Stimulated activated CD4-positive, alpha-beta T cell treated with anti-CD3 and anti-CD28 coated beads, Interleukin-15, amount 100 ng/mL, for 1 hour (primary cell): ENCODE measurements at places on chromosomes 1 and 21.

- no peak for DNase-seq
These were observed 166.8 kb downstream of the ZNF281 start for GRCh38 chr1:200243042-200243437.

- no peak for DNase-seq
These were observed 28.4 kb downstream of the RNF2 start for GRCh38 chr1:185073725-185074124.

- no peak for DNase-seq
These were observed 970.5 kb downstream of the TTLL7 start for GRCh38 chr1:83028467-83028866.

DNA sequence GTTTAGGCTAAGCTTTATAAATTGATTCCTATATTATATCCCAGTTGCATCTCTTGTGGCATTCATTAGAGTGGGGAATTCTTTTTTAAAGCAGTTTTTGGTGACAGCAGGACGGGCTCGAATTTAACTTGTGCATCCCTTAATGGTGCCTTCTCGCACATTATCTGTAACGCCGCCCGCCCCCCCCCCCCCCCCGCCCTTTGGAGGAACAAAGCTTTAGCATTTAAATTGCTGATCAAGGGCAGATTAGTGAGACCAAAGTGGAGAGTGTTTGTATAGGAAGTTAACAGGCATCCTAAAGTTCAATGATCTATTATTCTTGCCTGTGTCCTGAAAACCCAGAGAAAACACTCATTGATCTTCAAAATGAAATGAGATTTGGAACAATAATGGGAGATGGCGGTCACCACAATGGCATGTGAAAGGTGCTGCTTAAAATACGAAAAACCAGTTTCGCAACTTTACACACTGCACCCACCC is 2.2 kb downstream of the LMO4 start:
- no peak for DNase-seq

- no peak for DNase-seq
These were observed 377.4 kb downstream of the RRAGC start for GRCh38 chr1:38481871-38482826.

GRCh38 chr21:37767984-37768383 is 148.3 kb downstream of the KCNJ6 start:
- DNase-seq = no peak

GRCh38 chr1:201713086-201713810 is 115.7 kb upstream of the IPO9 start:
- DNase-seq = no peak

GRCh38 chr1:69139007-69139406 is 428.7 kb upstream of the LRRC7 start:
- no peak for DNase-seq

- no peak for DNase-seq
These were observed 8.3 kb downstream of the ELF3 start for GRCh38 chr1:202018468-202019234.

DNA sequence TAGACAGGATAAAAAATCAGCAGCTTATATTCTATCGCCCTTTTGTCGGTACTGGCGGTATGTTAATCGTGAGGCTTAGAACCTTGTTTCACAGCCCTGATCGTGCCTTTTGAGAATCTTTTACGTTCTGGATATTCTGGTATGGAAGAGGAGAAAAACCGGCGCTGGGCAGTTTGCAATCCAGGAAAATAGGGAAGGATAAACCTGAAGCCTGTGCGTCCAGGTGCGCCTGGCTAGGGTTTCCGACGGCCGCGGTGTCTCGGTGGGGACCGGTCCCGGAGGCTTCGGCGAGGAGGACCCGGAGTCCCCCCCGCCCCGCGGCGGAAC is 258 bp upstream of the SYPL2 start:
- DNase-seq = no peak

GRCh38 chr1:204685236-204686006 is at the start of gene LRRN2:
Gene LRRN2, minus strand, starts transcription at chr1:204685738. Its CDS starts 65,746 bp downstream, at chr1:204619992.
- DNase-seq = no peak

GRCh38 chr1:234913278-234913649 is 215.4 kb downstream of the TOMM20 start:
- DNase-seq = no peak

- DNase-seq = no peak
These were observed 65.2 kb downstream of the SIK1 start for GRCh38 chr21:43361493-43362296.

DNA sequence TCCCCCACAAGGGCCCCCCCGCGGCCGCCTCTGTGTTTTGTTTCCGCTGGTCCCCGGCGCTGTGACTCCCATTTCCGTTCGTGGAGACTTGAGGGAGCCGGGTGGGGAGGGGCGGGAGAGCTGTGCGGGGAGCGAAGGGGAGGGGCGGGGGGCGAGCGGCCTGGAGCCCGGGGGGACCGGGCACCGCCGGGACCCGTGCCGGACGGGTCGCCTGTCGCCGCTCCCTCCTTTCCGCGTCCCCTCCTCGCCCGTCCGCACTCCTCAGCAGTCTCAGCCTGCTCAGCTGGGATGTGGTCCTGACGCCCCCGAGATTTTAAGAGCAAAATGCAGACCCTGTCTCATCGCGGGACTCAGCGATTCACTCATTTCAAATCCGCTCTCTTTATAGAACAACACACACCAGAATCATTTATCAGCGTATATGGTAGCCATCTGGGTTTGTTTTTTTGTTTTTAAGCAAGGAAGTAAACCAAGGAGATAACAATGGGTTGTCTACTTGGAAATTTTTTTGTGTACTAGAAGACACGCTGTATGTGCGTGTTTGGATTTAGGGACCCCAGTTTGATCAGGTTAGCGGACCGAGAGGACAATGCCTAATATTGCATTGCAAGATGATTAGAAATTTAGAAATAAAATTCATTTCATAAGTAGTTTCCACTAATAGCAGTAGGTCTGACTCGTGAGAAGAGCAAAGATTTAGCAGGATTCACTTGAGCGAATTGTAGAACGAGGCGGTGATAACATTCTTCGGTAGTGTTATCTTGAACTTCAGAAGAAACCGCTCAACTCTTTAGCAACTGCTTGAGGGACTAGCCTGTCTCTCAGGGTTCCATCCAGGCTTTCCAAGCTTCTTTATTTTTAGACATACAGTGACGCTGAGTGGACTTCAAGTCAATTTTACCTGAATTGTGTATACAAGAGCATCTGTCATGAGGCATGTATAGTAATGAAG is 1.1 kb downstream of the GABPA start:
- peak; percentile 54 for DNase-seq

- DNase-seq = no peak
These were observed 69.2 kb upstream of the ZNF281 start for GRCh38 chr1:200478945-200479558.

DNA sequence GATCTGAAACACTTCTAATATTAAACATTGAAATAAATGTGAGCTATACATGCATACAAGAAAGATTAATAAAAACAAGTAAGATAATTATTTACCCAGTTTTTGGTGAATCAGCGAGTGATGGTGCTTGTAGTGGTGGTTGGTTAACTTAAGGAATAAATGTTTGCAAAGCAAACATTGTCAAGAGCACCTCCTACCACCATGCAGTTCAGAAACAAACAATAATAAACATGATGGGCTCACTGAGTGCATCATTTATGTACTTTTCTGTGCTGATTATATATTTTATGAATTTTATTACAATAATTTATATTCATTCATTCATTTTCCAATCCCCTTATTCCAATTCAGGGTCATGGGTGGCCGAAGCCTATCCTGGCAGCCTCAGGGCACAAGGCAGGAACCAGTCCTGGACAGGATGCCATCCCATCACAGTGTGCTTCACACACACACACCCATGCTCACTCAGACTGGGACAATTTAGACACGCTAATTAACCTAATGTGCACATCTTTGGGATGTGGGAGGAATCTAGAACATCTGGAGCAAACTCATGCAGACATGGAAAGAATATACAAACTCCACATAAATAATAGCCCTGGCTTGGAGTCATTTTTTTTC is 57.8 kb downstream of the ZMYM4 start:
- no peak for DNase-seq

- no peak for DNase-seq
These were observed 265.0 kb downstream of the SDCCAG8 start for GRCh38 chr1:243520831-243521230.

- DNase-seq = no peak
These were observed 61.5 kb upstream of the PTBP2 start for GRCh38 chr1:96660051-96660450.
